Neural crest cell (in vitro differentiated cells): ENCODE measurements at places on chromosomes 7 and 10.

GRCh38 chr7:94907026-94907810, at the start of gene PPP1R9A:
TSS of gene PPP1R9A (plus strand) at chr7:94907594. CDS start at chr7:94910114, 2,520 bp downstream.
- DNase-seq, result no peak

DNA sequence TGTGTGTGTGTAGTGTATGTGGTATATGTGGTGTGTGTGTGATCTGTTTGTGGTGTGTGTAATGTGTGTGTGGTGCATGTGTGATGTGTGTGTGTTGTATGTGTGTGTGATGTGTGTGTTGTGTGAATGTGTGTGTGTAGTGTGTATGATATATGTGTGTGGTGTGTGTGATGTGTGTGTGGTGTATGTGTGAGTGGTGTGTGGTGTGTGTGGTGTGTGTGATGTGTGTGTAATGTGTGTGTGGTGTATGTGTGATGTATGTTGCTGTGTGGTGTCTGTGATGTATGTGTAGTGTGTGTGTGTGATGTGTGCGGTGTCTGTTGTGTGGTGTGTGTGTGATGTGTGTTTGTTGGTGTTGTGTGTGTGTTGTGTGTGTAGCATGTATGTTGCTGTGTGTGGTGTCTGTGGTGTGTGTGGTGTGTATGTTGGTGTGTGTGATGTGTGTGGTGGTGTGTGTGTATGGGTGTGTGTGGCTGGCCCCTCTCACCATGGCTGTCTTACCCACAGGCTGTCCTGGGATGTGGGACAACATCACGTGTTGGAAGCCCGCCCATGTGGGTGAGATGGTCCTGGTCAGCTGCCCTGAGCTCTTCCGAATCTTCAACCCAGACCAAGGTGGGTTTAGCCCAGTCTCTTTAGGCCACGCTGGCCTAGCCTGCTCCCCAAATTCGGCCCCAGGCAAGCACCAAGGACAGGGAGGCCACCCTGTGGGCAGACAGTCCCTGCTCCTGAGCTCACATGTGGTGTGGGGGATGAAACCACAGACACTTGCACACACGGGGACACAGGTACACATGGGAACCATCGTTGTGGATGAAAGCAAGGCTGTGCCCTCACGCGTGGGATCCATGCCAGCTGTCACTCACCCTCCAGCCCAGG, 25.6 kb downstream of the ADCYAP1R1 start:
- DNase-seq, result no peak

DNA sequence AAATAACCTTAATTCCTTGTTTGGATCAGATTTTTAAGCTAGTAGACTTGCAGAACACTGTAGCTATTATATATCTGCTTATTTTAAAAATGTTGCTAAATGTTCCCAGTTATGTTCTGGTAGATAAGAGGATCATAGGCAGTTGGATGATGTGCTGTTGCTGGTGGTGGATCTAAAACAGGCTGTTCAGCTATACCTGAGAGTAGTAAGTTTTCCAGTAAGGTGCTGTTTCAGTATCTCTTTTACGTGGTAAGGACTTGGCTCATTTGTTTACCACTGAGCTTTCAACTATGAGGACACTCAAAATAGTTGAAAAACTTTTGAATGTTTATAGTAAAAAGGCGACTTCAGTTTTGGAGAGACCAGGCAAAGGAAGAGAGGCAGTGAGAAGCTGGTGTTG, 180.9 kb downstream of the CDK14 start:
- DNase-seq, result no peak

DNA sequence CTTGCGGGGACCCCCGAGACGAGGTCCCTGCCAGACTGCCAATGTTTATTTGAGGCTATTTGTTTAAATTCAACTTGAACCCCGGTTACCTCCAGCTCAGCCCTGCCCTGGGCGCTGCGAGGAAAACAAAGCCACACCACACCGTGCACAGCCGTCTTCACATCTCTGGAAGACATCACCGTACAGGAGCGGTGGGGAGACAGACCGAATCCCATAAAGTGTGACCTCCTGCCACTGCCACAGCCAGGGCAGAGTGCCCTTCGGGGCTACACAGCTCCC, 40.0 kb downstream of the PRKAG2 start:
- DNase-seq, result no peak

DNA sequence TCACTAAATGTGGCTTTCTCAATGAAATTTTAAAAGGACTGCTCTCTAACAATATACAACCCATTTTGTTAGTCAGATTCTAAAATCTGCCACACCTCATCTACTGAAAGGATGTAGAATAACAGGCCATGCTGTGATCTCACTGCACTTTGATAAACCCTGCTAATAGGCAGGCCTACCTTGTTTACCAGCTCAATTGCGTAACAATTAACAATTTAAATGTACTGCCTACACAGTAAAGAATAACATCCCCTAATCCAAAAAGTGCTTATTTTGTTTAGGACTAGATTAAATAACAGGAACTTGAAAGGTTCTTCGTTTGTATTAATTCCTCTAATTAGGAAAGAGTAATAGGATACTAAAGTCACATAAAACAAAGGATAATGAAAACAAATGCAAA, 4.5 kb downstream of the SRI start:
- DNase-seq, result no peak

DNA sequence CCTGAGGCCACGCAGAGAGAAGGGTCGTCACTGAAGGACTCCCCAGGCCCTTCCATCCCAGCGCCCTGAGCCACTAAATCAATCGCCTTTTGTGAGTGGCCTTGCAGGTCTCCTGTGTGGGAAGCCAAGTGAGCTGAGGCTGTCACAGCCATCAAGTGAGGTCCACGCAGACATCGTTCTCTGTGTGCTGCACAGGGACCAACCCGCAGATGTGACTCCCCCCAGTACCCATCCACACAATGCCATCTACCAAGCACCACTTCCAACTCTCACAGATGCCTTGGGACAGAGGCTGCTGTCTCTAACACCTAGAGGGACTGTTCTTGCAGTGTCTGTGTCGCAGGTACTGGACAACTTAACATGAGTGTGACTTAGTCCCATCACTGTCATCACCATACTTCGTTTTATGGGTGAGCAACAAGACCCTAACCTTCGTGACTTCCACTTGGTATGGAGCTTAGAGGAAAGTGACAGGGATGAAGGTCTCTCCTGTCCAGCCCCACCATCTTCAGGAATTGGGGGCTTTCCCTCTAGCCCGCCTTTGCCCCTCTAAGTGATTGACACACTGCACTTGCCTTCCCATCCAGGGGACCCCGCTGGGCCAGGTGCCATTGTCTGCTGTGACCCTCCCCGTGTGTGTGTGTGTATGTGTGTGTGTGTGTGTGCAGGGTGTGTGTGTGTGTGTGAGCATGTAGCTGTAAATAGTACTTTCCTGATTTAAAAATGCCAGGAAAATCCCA, 51.4 kb upstream of the TMEM72 start:
- DNase-seq, result no peak
